LNCaP clone FGC (cell line): ENCODE measurements at places on chromosomes 2 and 18.

- DNase-seq: no peak
Observed at GRCh38 chr2:218897394-218898108, 16.9 kb downstream of the WNT10A start.

GRCh38 chr2:16179701-16180416 lies 239.5 kb downstream of the MYCN start:
- DNase-seq: peak; percentile 10

- DNase-seq: no peak
Observed at GRCh38 chr2:127256381-127256780, 36.3 kb upstream of the CYP27C1 start.

GRCh38 chr2:154495455-154495868 lies 203.0 kb upstream of the KCNJ3 start:
- DNase-seq: no peak
